ENCODE measurements at places on chromosomes 4 and X.

DNA sequence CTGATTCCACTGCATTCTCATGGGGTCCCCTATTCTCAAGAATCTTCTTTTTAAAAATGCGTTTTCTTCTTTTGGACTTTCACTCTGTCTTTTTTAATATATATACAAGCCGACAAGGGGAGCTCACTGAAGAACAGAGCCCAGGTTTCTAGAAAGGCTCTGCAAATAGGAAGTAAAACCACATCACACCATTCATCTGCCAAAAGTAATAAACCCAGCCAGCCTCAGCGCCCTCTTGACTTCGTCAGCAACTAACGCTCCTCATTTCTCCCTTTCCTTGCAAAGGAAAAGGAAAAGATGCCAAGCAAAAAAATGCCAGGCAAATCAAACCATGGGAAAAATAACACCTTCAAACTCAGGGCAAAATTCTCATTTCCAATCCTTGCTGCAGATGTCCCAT is 136.4 kb downstream of the HHIP start:
- DNase-seq: no peak

DNA sequence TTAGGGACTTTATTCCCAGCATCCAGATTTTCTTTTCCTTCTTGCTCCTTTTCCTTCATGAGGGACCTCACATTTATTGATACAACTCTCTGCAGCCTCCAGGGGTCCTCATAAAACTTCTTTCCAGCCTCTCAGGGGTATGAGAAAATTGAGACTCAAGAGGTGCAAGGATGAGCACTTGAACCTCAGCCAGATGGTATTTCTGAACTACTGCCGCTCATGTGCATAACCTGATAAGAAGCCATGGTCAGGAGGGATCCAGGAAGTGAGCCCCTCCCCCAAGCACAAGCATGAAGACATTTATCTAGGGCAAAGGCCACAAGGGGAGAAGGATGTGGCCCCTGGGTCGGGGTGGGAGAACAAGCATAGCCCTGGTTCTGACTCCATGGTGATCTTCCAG is 73.3 kb downstream of the TSPAN7 start:
- DNase-seq: no peak

DNA sequence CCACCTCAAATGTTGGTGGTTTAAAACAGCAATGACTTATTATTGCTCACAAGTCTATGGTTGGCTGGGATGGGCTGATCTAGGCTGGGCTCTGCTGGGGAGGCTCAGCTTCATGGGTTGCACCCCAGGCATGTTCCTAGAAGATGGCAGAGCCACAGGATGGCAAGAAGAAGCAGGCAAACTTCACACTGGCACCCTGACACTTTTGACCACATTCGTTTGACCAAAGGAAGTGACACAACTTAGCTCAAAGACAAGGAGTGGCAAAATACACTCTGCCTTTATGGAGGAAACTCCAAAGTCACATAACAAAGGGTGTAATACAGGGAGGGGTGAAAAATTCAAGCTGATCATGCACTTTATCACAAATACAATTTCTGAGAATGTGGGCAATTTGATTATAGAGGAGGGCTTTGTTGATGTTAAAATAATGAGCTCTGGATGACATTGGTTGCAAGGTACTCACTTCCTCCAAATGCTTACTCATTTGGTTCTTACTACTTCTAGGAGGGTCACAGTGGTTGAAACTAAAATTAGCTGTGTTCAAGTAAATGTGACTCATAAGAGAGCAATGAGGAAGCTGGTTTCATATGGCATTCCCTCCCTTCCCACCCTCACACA is 249.2 kb upstream of the RPS6KA3 start:
- no peak for DNase-seq

DNA sequence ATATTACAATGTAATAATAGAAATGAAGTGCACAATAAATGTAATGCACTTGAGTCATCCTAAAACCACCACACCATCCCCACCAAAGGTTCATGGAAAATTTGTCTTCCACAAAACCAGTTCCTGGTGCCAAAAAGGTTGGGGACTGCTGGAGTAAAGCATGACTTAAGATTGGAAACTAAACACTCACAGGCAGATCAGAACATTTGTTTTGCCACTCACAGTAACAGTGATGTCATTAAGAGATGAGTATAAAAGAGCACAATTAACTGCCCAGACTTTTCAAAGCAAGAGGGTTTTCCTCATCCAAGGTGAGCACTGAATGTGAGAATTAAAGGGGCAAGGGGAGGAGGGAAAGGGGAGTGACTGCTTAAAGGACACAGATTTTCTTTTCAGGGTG is 35.6 kb downstream of the MAP7D3 start:
- no peak for DNase-seq

- no peak for DNase-seq
These were observed 95.4 kb upstream of the NUDT6 start for GRCh38 chr4:123017636-123018395.

GRCh38 chrX:120690344-120690743 is 60.5 kb upstream of the C1GALT1C1 start:
- DNase-seq: no peak

DNA sequence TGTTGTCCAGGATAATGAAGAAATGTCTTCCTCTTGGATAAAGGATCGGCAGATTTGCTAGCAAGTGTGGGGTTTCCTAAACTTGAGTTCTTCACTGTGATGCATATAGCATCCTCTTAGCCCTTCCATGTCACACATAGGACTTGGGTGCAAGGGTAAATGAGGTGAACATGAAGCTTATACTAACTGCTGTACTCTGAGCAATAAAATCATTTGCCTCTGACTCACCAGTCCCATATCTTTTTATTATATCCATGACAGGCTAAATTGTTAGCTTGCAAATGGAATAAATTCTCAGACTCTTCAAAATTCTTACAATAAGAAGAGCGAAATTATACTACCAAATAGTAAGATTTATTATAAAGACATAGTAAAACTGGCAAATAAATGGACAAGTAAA is 14.7 kb upstream of the TBC1D1 start:
- no peak for DNase-seq

DNA sequence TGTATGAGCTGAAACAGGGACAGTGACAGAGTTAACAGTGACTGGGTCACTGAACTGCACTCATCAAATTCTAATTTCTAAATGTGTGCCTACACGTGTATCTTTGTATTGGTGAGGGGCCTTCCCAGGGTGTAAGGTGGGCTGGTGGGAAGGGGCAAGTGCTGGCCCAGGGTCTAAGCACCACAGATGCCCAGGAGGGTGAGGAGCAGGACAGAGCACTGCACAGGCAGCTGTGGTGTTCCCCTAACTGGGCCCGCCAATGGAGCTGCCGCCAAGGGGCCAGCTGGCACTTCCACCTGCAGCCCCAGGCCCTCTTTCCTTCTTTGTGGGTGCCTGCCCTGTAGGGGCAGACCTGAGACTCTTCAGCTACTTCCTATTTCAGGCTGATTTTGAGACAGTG is 349.9 kb downstream of the ARHGAP10 start:
- DNase-seq: no peak

- DNase-seq: no peak
These were observed 15.9 kb upstream of the F11 start for GRCh38 chr4:186249785-186250754.

- DNase-seq: no peak
These were observed 35.9 kb downstream of the ADRA2C start for GRCh38 chr4:3801931-3802550.
